ENCODE measurements at places on chromosomes 6 and 20.

GRCh38 chr20:37223053-37223452 is 38.6 kb downstream of the GHRH start:
- no peak for DNase-seq

GRCh38 chr6:7251646-7252260 is 61.2 kb downstream of the SSR1 start:
- no peak for DNase-seq

GRCh38 chr20:330233-331149 is 5.1 kb downstream of the SOX12 start:
- DNase-seq, result no peak

GRCh38 chr6:106103728-106104109 is 17.6 kb downstream of the PRDM1 start:
- DNase-seq, result no peak
